ENCODE measurements at places on chromosomes 2 and 18.

DNA sequence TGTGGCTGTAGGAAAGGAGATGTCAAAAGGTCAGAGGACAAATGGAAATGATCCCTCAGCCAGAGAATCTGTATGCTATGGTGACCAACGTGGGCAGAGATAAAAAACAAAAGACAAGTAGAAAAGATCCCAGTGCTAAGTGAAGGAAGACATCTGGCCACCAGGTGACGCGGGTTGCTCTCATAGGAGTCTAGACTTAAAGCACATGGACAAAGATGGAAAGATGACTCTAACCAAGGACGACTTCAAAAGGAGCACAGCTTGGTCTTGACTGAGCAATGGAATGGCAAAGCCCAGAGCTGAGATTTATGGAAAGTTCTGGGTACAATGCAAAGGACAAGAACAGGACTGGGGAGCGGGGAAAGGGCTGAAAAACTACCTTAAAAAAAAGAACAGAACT lies 96.8 kb downstream of the CLIP4 start:
- no peak for DNase-seq

- no peak for DNase-seq
Measured at GRCh38 chr2:112493048-112493447, 11.1 kb downstream of the TTL start.

DNA sequence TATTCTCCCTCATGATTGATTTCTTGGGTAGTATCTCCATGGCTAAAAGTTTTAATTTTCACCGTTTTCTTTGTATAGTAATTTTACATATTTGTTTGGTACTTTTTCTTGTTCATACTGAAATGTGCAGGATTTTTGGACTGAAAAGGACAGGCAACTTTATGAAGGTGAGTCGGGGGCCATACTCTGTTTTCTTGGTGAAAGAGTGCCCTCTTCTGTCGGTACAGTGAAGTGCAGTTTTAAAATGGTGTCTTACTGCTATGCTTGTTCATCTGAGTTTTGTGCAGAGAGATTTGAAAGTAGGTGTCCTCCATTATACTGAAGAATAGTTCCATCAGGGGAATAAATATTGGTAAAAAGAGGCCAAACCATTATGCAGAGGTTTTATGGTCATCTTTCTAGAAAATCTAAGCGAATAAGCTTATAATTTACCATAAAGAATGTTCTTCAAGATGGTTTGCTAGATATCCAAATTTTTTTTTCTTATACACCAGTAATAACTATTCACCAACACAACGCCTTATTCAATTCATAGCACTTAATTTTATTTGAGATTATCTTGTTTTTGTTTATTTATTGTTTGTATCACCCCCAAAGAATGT lies 8.7 kb upstream of the SERPINB13 start:
- no peak for DNase-seq

DNA sequence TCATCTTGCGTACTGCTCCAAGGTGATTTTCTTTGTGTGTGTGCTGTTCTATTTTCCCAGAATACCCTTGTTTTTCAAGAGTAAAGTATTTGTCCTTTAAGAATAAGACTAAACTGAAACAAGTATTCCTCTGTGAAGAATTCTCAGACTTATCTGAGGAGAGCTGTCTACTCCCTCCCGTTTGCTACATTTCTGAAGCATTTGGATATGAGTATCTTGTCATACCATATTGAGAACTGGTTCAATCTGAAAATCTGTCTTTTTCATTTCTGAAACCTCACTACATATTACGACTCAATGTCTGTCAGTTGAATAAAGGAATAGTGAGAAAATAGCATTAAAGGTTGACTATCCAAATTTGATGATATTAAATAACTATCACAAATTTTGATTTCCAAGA lies 159.4 kb downstream of the PMAIP1 start:
- DNase-seq, result no peak

DNA sequence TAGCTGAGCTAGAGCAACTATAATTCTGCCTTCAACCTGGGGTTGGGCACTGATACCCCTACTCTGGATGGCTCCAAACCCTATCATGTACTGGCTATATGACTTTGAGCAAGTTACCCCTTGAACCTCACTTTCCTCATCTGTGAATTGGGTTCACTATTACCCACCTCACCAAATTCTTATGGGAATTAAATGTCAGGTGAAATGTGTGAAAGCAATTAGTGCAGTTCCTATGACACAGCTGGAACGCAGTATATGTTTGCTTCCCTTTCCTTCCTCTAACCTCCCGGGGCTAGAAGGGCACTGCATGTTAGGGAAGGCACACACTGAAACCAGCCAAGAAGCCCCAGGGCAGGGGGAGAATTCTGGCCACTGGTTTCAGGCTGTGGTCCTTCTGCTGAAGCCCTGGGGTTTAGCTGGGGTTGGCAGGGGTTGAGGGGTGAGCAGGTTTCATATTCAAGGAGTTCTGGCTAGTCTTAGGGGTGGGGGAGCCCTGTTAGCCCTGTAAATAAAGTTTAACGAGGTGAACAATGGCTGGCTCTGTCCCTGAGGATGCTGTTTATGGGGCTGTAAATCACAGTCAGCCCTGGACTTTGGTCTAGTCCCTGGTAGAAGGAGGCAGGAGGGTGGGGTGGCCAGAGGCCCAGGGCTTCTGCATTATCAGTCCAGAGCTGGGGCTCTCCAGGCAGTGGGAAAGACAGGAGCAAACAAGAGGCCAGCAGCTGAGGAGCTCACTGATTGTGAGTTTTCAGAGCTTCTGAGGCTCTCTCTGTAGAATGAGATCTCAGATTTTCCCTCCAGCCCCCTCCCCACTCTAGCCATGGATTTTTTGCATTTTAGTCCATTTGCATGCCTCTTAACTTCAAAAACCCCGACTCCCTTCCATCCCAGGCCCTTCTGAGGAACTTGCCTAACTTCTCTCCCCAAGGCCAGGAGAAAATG lies 8.0 kb downstream of the PKDCC start:
- DNase-seq, result no peak

- DNase-seq, result no peak
Measured at GRCh38 chr2:182715121-182715891, 751 bp upstream of the DNAJC10 start.
